ENCODE measurements at places on chromosomes 2 and 18. TPM values are rescaled to one million over a fixed set of nuclear protein-coding genes. Genes with fewer than 3 reads are reported as not detected.

The AQP4 gene
- 0.27 TPM for polyA plus RNA-seq

The KCNG2 gene
- polyA plus RNA-seq = 0.40 TPM

DNA sequence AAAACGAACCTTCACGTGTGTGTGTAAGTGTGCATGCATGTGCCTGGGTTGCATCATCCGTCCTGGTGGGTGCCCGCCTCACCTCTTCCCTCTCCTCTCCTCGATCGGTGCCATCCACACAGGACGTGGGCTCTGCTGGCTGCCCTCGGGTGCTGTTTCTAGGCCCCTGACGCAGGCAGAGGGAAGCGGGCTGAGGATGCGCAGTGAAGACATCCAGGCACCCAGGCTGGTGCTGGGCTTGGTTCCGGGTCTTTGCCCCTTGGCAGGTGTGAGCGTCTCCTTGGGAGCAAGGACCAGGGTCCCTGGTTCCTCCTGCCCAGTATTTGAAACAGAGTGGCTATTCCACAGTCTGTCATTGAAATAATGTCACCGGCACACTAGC lies 6.2 kb upstream of the ADCY3 start:
- DNase-seq = no peak

The DAPL1 gene
- 40.7 TPM for polyA plus RNA-seq

The SMCHD1 gene
- 65.6 TPM for polyA plus RNA-seq

DNA sequence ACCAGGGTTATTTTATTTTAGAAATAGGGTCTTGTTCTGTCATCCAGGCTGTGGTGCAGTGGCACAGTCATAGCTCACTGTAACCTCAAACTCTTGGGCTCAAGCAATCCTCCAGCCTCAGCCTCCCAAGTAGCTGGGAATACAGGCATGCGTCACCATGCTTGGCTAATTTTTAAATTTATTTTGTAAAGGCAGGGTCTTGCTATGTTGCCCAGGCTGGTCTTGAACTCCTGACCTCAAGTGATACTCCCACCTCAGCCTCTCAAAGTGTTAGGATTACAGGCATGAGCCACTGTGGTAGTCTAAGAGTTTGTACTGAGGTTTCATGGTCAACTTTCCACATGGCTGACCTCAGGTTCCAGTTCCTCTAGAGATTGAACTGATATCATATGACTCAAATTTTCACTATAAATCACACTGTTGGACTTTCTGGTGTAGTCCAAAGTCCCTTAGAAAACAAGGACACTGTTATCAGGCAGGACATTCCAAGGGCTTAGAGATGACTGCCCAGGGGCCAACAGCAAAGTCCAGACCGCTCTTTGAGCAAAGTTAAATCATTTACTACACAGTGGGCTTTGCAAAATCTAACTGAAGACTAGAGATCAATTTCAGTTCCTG lies 82.0 kb upstream of the MEX3C start:
- DNase-seq = no peak

The ACVR1C gene
- polyA plus RNA-seq = 0.34 TPM

- DNase-seq = no peak
Observed at GRCh38 chr2:157559061-157559460, 69.6 kb downstream of the ACVR1C start.

The TNFRSF11A gene
- polyA plus RNA-seq = 2.4 TPM

The OSBPL1A gene
- polyA plus RNA-seq = 51.6 TPM

DNA sequence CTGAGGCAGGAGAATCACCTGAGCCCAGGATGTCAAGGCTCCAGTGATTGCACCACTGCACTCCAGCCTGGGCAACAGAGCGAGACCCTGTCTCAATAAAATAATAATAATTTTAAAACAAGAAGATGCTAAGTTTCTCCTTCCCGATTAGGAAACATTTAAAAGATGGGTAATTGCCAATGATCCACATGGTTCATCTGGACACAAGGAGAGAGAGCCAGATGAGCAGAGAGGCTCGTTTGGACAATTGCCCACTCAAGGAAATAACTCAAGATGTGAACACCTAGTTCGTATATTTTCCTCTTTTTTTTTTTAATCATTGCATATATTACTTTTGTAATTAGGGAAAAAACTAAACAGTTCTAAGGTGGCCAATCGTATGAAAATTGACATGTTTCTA lies 3.6 kb upstream of the ACTG2 start:
- DNase-seq = no peak

The OSR1 gene
- 8.9 TPM for polyA plus RNA-seq

DNA sequence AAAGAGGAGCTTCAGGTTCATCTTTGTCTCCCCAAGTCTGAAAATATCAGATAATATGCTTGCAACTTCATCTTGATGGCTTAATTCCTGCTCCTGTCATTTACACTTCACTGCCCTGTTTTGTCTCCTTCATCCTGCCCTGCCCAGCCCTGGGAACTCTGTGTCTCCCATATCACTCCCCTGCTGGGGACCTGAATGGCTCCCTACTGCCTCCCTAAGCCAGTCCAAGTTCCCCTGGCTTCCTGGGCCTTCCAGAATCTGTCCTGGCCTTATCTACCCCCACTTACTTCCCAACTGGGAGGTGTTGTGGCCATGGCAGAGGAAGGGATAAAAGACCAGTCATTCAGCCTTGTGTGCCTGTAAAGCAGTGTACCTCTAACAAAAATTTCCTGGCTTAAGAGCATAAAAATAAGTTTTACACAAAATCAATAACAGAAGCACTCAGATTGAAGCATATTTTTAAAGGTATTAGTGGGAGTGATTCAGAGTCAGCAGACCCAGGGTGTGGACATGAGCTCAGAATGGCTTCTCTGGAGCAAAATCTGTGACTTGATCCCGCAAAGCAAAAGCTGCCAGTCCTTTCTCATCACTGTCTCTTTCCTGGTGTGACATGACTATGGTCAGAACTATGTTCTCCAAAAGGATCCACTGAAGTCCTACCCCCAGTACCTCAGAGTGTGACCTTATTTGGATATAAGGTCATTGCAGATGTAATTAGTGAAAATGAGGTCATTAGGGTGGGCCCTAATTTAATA lies 59.1 kb downstream of the INO80C start:
- no peak for DNase-seq

GRCh38 chr2:157192445-157193423 lies 64.8 kb upstream of the GALNT5 start:
- DNase-seq = no peak

The QPCT gene
- polyA plus RNA-seq = 11.7 TPM

- DNase-seq = no peak
Observed at GRCh38 chr2:108918941-108919341, 70.1 kb downstream of the EDAR start.

DNA sequence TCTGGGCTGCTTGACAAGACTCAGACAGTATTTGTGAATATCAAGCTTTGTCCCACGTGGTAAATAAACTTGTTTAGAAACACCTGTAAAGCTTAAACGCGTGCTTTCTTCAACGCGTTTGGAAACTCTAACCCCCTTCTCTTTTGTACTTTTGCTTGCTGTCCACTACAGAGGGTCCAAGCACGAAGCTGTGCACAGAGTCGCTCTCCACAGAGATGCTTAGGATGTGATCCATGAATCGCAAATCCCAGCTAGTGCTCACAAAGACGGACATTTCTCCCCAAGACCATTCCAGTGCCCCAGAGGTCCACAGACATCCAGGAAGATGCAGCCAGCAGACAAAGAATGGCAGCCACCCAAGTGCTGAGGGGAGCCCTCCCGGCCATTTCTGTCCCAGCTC lies at the start of gene GPR45:
Gene GPR45 (plus strand): TSS at position 301 of the 400 bp plus-strand sequence. CDS start 116 bp downstream, outside the sequence.
- DNase-seq = no peak

GRCh38 chr2:235045336-235045972 lies 93.6 kb downstream of the SH3BP4 start:
- DNase-seq = no peak

GRCh38 chr2:26178746-26179436 lies 6.0 kb downstream of the GAREM2 start:
- no peak for DNase-seq

The DCC gene
- 10.1 TPM for polyA plus RNA-seq

- DNase-seq = no peak
Observed at GRCh38 chr2:15084826-15085489, 452.4 kb downstream of the LRATD1 start.

- DNase-seq = no peak
Observed at GRCh38 chr2:74812787-74813590, 20.9 kb upstream of the HK2 start.

- no peak for DNase-seq
Observed at GRCh38 chr2:215110918-215111317, 27.5 kb downstream of the ABCA12 start.

The C2orf78 gene
- not detected for polyA plus RNA-seq

The GALM gene
- 61.4 TPM for polyA plus RNA-seq

DNA sequence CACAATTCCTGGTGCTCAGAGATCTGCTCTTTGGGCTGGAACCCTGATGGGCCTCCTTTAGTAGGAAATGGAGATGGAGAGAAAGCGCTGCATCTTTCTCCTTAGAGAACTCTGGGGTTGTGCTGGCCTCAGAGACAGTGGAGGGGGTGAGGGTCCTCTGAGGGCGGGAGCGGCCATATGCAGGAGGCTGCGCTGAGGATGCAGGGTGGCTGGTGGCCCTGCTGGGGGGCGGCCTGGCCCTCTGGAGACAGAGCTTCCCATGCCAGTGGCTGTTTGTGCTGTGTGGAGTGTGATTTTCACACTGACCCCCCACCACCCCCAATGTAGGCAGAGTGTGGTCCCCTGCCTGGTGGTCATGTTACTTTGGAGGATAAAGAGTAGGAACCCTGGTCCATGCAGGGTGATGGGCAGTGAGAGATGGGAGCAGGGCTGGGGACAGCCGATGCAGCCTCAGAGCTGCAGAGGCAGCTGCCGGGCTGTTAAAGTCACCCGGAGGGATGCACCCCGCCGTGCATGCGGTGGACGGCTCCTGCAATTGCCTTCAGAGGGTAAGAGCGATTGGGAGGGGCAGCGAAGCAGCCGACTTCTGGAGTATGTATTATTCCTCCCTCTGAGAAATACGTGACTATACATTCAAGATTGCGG lies 194.6 kb downstream of the FAM210A start:
- DNase-seq = no peak

The NDC80 gene
- 24.9 TPM for polyA plus RNA-seq

GRCh38 chr2:30915486-30915885 lies 108.2 kb upstream of the CAPN13 start:
- peak; percentile 46 for DNase-seq

The PPP1R1C gene
- polyA plus RNA-seq = 2.9 TPM

DNA sequence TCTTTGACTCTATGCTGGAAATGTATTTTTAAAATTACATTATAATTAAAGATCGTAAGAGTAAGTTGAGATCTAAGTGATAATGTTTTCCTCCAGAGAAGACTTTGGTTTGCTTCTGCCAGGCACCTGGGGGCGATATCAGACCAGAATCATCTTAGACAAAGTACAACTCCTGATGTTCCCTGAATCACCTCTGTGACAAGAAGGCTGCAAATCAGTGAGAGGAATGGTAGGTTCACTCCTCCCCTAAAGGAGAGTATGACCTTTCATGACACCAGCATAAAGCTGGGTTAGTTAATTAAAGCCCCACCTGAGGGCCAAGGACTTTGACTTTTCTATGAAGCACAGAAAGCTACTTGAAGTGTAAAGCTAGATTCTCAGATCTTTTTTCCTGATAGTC lies 114.4 kb upstream of the DTNA start:
- no peak for DNase-seq

The NPC1 gene
- polyA plus RNA-seq = 26.7 TPM

GRCh38 chr18:40606996-40607395 lies 1348.0 kb upstream of the PIK3C3 start:
- no peak for DNase-seq

The MRPL44 gene
- 35.5 TPM for polyA plus RNA-seq

DNA sequence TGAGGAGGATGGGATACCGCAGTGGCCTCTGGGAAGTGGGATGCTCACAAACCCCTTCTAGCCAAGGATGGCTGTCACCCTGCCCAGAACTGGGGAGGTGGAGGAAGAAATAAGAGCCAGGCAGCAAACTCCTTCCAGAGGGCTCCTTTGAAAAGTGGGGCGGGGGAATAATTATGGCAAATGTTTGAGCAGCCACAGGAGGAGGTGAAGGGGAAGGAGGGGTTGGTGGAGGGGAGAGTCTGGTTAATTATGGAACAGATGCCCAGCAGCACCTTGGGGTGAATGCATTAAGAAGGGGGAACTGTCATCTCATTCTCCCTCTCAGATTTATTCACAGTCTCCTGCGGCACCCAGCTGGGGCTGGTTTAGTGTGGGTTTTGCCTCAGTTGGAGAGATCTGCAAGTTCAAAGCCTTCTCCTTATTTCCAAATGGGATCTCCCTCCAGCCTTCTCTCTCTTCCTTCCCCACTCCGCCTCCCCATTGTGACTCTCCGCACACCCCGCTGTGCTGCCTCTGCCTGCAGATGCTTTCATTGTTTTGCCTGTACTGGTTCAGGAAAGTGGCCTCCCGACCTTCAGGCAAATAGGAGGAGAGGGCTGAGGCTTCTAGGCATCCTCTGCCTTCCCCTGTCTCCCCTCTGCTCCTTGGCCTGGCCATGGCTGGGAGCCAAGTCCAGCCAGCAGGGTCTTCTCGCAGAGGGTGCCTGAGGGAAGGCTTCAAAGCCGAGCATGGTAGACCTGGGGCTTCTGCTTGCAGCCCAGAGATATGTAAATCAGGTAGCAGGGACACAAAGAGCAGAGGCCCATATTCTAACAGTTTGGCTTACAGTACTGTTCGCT lies 457.2 kb upstream of the MEX3C start:
- no peak for DNase-seq

DNA sequence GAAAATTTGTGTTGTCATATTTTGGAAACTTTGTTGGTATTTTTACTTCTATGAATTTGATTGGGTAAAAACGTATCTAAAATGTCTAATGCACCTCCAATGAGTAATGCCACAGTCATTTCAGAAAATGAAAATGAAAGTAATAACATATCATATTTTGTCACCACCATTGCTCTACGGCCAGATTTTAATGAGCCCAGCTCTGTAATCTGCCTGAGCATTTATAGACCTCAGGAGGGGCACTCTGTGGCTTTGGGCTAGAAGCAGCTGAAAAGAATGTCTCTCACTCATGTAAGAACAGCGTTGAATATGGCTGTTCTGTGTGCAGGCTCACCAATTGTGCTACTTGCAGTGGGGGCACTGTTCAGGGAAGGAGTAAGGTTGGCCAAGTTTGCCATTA lies 32.7 kb upstream of the ABCA12 start:
- DNase-seq = no peak
